DMS79 treated with DMSO at 0.1 percent for 48 hours (cell line): ENCODE measurements at places on chromosomes 16 and 17.

GRCh38 chr16:50902457-50902856 lies 160.6 kb downstream of the CYLD start:
- DNase-seq = no peak

DNA sequence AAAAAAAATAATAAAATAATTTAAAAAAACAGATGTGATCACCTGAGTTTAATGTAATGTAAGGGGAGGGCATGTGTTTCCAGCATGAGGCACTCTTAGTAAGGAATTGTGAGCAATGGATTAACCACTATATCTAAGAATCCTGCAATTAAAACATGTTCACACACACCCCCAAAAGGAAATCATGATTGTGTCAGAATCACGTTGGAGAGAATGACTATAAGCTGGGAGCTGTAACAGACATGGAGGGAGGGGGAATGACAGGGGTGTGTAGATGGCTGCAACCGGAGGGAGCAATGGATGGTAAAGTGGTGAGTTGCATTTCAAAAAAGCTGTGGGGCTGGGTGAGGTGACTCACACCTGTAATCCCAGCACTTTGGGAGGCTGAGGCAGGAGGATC lies 13.6 kb upstream of the CCL22 start:
- no peak for DNase-seq

DNA sequence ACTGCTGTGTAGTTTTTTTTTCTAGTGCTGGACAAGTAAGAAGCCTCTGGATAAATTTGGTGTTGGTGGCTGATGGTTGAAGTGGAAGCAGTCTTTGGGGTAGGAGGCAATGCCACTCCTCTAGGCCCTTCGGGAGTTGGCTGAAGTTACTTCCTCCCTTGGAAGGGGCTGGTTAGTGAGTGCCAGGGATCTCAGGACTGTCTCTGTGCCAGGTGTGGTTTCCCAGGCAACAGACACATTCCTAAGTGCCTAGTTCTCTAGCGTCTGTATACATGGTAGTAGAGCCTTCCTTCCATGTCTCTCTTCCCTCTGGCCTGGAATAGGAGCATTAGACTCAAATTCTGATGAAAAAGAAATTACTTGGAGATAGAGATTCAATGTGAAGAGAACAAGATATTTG lies 15.3 kb downstream of the TMEM98 start:
- peak; percentile 6 for DNase-seq

DNA sequence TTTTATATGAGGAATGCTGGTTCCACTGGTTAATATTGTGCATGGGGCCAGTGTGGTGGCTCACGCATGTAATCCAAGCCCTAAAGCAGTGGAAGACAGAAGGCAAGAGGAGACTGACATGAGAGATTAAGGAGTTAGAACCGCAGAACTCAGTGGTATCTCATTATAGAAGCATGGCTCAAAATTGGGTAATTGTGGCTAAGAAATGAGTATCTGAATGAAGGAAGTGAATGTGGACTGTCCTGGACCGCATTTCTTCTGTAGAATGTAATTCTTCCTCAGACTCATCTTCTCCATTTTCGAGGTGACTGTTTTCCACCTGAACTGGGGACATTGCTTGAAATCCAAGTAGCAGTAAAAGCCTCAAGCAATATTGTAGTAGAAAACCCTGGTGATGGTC lies 42.6 kb upstream of the CDR2 start:
- DNase-seq = no peak

DNA sequence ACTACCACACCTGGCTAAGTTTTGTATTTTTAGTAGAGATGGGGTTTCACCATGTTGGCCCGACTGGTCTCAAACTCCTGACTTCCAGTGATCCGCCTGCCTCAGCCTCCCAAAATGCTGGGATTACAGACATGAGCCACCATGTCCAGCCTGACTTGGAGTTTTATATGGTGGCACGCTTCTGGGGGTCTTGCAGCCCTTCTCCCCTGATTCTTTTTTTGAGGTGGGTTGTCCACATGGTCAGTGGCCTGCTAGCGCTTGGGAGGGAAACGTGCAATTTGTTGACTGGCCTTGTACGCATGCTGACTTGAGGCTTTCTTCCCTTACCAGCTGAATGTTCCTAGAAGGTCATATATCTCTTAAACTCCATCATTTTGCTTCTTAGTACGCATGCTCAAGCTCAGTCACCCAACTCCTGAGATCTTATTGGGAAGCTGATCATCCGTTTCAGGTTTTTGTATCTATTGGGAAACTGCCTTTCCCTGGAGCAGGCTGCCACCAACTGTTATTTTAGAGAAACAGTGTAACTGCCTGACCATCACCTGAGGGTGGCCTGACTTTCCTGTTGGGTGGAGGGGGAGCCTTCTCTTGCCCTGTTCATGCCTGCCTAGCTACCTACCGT lies 13.7 kb upstream of the LDHD start:
- no peak for DNase-seq

- DNase-seq = no peak
These were observed 530 bp upstream of the CCL22 start for GRCh38 chr16:57358086-57358420.

DNA sequence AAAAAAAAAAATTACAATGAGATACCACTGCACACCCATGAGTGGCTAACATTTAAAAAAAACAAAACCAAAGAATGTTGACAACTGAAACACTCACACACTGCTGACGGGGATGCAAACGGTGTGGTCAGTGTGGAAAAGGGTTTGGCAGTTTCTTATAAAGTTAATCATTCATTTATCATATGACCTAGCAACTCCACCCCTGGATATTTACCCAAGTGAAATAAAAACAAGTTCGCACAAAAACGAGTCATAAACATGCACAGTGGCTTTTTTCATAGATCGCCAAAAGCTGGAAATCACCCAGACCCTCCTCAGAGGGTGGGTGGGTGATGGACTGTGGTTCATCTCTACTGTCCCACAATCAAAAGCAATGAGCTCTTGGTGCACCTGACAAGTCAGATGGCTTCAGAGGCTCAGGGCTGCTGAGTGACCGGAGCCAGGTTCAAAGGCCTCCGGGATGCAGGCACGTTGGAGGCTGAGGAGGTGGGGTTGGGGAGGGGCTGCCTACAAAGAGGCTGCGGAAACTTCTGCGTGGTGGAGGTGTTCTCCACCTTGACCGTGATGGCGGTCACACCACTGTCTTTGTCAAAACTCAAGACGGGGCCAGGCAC lies 14.2 kb downstream of the RAB40B start:
- no peak for DNase-seq

- DNase-seq = no peak
These were observed 40.0 kb downstream of the MAPT start for GRCh38 chr17:45934044-45934979.

GRCh38 chr17:77312786-77313599 lies 172.2 kb downstream of the SEC14L1 start:
- no peak for DNase-seq

GRCh38 chr16:10558305-10558704 lies 22.1 kb downstream of the EMP2 start:
- no peak for DNase-seq

- no peak for DNase-seq
These were observed 51.9 kb downstream of the SLFN5 start for GRCh38 chr17:35294756-35295155.

DNA sequence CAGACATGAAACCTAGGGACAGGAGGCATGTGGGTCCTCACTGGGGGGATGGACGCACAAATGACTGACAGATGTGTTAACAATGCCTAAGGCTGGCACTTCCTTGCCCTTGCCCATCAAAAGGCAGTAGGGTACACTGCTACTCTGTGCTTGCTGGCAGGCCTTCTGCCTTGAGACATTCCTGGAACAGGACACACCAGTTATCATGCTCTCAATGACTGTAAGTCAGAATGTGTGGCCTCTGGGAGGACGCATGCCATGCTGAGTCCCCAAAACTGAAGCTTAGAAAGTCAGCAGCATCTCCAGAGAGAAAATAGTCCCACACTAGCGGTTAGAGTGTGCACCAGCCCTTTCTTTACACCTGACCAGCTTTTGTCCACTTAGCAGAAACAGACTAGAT lies 16.1 kb upstream of the SREBF1 start:
- no peak for DNase-seq

DNA sequence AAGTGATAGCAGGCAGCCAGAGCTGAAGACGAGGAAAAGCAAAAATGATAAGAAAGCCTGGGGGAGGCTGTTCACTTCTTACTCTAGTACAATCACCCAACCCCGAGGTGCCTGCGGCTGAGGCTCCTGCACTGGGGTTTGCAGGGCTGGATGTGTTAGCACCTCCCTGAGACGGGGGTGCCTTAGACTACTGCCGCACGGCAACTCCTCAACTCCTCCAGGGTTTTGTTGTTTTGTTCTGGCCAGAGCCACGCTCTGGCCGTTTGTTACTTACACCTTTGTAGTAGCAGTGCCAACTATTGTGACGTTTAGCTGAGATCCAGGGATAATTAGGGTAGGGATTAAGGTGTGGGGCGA lies 51.5 kb downstream of the LDHD start:
- DNase-seq = no peak

- no peak for DNase-seq
These were observed 19.1 kb downstream of the C16orf95 start for GRCh38 chr16:87297918-87298631.

- DNase-seq = no peak
These were observed 103.6 kb upstream of the C16orf82 start for GRCh38 chr16:26963109-26963508.

- no peak for DNase-seq
These were observed 7.1 kb upstream of the BAIAP2 start for GRCh38 chr17:81027591-81028505.

GRCh38 chr17:28717578-28718332 lies at the start of gene RAB34:
TSS of gene RAB34 (minus strand) at chr17:28717868. CDS start at chr17:28717266, 602 bp downstream.
- DNase-seq = peak; percentile 89

- no peak for DNase-seq
These were observed 852 bp upstream of the HELZ start for GRCh38 chr17:67245694-67246402.

- no peak for DNase-seq
These were observed 12.9 kb downstream of the COL1A1 start for GRCh38 chr17:50188531-50188920.

- DNase-seq = no peak
These were observed 258.1 kb downstream of the FTO start for GRCh38 chr16:53962041-53962440.

DNA sequence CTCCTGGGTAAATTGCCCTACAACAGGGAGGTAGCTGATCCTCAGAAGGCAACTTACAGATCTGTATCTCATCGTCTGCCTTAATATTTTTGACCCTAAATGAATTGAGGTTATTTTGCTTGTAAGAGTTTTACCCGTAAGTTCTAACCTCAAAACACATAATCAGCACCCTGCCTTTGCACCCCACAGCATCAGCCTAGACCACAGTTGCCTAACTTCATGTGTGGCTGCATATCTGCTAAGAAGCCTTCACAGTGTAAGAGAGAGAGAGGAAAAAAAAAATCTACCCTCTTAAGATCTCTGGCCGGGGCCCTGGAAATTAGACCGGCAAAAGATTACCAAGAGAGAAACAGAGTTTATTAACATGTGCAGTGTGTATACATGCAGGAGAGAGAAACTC lies 76.9 kb downstream of the ARHGAP44 start:
- no peak for DNase-seq

DNA sequence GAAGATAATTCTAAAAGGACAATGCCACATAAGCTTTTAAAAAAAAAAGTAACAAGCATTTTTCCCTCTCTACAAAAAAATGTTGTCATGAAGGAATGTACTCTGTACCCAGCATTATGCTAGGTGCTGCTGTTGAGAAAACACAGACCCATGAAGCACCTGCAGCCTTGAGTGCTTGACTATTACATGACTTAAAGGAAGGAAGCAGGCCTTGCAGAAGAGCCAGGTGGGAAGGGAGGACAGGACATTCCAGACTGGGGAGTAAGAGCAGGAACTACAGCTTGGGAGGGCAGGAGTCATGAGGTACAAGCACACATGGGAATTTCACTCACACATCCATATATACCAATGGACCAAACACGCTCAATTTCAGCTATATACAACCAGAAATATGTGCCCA lies 3.8 kb downstream of the MYO1D start:
- DNase-seq = no peak

GRCh38 chr17:81389585-81389984 lies 5.7 kb upstream of the BAHCC1 start:
- DNase-seq = no peak

- DNase-seq = no peak
These were observed 79.3 kb upstream of the HSBP1 start for GRCh38 chr16:83728492-83728891.
